ENCODE measurements at places on chromosomes 5 and 9.

DNA sequence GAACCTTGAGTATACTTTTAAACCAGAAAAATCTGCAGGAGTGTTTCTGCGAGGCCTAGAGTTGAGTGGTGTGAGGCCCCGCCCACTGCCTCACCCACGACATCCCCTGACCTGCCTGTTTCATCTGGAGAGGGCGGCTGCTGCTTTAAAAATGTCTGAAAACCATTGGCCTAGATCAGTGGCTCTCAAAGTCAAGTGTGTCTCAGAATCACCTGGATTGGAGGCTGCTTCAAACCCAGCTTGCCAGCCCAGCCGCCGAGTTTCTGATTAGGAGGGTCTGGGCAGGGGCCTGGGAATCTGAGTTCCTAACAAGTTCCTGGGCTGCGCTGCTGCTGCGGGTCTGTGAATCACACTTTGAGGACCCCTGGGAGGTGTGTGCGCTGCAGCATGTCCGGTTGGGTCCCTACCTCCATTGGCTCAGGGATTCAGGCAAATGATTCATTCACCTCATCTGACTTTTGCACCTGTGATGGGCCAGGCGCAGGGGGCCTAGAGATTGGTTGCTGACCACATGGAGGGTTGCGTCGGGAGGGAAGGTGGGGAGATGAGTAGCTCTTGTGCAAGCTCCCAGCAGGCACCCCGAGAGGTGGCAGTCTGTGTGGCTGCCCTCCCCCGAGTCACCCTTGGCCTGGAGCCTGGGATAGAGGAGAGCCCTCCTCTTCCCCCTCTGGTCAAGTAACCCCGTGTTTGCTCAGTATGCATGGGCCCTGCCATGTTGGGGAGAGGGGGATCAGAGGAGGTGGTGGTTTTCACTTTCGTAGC lies 27.6 kb upstream of the HMCN2 start:
- DNase-seq, result no peak

- DNase-seq, result no peak
Observed at GRCh38 chr9:37324261-37324683, 98.2 kb upstream of the GRHPR start.

- no peak for DNase-seq
Observed at GRCh38 chr9:126470241-126470993, 143.3 kb upstream of the LMX1B start.

DNA sequence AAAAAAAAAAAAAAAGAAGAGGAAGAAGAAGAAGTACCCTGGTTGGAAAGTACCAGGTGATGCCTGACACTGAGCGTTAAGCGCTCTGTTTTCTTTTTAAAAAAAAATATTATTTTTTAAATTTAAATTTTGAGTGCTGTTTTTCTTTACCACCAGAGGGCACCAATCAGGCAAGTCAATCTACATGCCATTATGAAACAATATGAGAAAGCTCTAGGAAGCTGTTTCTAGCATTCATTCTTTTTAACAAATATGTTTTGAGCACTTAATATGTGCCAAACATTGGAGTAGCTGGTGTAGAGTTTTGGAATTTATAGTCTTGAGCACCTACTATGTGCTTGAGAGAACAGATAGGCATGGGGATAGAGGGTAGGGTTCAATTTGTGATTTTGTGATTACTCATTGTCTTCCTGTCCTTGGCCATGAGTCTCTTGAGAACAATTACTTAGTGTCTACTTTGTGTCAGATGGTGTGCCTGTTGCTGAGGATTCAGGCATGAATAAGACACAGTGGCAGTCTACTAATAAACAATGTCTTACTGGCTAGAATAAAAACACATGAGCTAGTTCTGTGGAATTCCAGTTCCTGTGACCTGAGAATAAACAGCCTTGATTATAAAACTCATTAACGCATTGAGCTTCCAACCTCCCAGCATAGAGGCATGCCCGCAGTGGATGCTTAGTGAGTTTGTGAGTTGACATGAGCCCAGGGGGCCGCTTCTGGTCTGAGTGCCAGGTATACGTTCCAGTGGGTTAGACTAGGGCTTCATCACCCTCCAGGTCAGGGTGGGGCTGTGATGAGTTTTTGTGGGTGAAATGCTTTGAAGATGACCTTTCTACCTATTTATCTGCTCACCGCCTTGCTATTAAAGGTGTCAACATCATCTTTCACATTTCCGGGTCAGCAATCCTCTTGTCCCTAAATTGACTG lies 3.0 kb upstream of the UBE2R2 start:
- peak; percentile 63 for DNase-seq

DNA sequence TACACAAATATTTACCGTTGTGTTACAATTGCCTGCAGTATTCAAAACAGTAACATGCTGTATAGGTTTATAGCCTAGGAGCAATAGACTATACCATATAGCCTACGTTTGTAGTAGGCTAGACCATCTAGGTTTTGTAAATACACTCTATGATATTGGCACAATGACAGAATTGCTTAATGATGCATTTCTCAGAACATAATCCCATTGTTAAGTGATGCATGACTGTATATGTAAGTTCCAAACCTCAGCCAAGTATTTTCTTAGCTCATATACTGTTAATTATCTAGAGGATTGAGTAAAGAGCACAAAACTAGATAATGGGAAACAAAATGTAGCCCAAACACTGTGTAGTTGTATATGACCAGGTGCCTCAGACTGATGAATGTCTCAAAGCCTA lies 220.1 kb downstream of the ANXA1 start:
- no peak for DNase-seq

DNA sequence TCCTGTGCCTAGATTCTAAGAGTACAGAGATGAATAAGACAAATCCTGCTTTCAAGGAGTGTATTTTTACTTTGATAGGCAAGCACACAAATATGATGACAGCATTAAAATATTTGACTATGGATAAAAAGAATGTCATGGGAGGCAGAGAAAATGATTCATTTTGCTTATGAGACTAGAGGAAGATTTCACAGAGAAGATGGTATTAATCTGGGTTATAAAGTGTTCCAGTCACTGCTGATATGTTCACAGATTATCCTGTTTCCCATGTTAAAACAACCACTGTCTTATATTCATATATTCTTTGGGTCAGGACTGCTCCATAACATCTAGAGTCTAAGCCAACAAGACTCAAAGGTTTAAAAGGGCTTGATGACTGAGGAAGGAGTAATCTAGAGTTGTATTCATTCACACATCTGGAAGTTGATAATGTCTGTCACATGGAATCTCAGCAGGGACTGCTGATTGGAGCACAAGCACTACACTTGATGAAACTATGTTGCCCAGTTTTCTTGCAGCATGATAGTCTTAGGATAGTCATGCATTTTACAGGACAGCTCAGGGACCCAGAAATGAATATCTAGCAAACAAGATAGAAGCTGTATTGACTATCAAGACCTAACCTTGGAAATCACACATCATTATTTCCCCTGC lies 79.3 kb downstream of the STARD4 start:
- DNase-seq, result no peak

DNA sequence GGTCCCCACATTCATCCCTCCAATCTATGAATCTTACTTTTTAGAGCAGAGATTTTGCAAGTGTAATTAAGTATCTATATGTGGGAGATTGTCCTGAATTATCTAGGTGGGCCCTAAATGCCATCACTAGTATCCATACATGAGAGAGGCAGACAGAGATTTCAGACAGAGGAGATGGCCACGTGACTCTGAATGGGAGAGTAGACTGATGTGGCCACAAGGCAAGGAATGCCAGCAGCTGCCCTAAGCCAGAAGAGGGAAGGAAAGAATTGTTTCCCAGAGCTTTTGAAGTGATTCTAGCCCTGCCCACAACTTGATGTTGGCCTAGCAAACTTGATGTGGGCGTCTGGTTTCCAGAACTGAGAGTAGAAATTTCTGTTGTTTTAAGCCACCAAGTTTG lies 90.1 kb upstream of the PCAT7 start:
- no peak for DNase-seq

DNA sequence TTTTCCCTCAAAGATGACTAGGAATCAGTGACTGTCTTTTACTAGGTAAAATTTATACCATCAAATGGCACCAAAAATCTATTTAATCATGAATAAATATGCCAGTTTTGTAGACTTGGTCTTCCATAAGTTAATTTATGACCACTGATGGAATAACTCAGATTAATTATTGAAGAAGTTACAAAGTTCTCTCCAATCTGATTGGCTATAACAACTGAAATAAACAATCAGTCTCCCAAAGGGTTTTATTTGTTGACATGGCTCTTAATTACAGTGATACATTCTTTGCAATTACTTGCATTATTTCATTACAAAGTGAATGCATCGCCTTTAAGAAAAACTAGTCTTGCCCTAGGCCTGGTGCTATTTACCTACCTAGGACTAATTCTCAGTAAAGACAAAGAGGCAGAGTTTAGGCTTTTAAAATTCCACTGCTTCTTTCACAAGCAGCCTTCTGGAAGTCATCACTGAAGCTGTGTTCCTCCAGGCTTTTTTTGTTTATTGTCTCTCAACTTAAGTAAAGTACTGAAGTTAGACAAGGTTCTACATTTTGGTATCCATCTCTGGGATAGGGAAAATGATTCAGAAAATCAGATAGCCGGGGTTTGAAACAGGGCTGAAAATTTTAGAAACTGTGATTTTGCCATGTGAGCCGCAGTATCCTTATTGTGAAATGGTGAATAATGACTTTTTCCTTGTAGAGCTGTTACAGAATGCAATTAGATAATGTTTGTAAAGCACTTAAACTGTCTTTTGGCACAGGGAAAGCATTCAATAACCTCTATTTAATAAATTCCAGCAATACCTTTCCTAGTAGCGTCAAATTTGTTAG lies 2.5 kb downstream of the STOM start:
- DNase-seq, result no peak

DNA sequence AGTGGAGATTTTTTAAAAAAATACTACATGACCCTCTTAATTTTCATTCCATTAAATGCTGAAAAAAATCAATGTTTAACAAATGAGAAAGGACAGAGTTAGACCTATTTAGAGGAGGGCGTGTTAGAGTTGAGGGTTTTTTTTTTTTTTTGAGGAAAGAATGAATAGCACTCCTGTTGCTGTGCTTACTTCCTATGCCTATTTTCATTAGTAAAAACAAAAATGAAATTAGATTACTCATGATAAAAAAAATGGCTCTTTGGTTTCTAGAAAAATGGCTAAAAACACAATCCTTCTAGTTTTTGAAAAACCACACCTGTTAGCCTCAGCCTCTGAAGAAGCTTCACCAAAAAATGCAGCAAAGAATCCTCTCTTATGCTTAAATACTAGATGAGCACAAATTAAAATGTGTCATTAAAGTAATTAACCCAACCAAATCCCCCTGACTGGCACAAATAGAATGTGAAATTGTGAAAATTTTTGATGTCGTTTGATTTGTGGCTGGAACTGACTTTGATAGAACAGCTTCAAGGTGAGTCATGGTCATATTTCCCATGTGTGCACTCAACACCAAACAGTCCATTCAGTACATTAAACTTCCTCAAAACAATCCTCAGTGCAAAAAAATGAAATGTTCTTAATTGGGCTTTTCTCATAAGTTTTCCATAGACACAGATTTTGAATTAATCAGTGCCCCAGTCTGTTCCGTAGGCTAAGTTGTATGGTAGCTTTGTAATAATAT lies 98.0 kb downstream of the MACIR start:
- no peak for DNase-seq

GRCh38 chr5:31417512-31417911 lies 114.4 kb downstream of the DROSHA start:
- no peak for DNase-seq

- DNase-seq, result no peak
Observed at GRCh38 chr5:137365126-137365865, 133.8 kb downstream of the SPOCK1 start.

DNA sequence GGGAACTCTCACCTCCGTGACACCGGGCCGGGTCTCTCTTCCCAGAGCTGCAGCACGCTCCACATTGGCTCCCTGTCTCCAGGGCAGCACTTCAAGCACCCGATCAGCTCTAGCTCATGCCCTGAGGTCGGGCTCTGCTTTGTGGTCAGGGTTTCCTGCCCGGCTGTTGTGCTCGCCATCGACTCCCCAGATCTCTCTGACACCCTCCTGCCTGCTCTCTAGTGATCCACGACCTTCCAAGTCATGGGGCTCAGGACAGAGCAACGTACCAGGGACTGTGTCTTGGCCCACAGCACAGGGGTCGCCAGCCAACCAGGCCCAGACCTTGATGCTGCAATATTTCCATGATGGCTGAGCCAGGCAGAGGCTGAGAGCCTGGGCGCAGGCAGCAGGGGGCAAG lies 45.1 kb downstream of the PRRT1B start:
- no peak for DNase-seq

DNA sequence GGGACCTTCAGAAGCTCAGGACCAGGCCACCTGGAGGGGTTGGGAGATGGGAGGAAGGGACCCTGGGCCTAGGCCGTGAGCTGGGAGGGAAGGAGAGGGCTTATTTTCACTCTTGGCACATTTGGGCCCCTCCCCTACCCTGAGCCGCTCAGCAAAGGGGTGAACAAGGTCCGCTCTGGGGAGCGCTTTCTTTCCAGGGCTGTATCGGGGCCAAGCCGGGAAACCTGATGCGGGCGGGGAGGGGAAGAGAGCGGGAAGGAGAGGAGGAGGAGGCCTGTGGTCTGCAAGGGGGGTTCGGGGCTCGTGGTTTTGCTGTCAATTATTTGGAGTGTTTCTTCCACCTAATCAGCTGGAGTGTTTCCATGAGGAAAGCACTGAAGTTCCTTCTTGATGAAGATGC lies 62.7 kb upstream of the RXRA start:
- DNase-seq, result peak; percentile 51

- DNase-seq, result no peak
Observed at GRCh38 chr5:15440434-15440833, 59.5 kb upstream of the FBXL7 start.

- DNase-seq, result no peak
Observed at GRCh38 chr9:114836769-114837168, 30.9 kb upstream of the TNFSF15 start.

- DNase-seq, result peak; percentile 31
Observed at GRCh38 chr5:16542236-16542635, 74.6 kb downstream of the RETREG1 start.

GRCh38 chr9:28320616-28321015 lies 747.3 kb upstream of the C9orf72 start:
- DNase-seq, result no peak

DNA sequence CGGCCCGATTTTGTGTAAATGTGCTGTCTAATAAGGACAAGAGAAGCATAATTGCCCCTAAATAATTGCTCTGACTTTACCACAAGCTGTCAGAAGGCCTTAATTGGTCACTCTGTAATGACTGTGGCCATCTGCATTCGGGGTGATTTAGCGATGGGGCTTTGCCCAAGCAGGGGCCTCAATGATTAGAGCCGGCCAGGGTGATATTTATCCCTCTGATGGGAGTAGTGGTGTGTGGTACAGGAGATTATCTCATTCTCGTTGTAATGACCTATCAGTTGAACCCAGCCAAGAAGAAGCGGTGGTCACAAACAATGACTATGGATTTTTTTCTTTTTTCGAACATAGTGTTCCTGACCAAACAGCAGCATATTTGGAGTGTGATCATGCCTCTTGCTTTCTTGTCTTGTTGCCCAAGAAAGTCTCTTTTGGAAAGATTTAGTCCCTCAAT lies 72.0 kb upstream of the SAP30L start:
- DNase-seq, result no peak

DNA sequence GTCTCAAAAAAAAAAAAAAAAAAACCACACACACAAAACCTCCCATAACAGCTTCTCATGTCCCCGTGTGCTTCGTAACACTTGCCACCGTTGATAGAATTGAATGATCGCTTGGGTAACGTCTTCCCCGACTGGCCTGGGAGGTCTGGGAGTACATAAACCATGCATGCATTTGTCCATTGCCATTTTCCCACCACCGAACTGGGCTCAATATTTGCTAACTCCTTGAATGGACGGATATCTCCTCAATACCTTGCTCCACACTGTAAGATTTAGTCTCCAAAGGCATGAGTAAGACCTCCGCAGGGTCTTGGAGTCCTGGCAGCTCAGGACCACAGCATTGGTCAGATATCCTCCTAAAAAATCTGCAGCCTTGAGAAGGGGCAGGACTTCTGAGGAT lies 3.2 kb upstream of the P4HA2 start:
- no peak for DNase-seq
